ENCODE measurements at places on chromosomes 12 and 14.

GRCh38 chr12:100646896-100647295 lies 73.4 kb downstream of the GAS2L3 start:
- DNase-seq: no peak

DNA sequence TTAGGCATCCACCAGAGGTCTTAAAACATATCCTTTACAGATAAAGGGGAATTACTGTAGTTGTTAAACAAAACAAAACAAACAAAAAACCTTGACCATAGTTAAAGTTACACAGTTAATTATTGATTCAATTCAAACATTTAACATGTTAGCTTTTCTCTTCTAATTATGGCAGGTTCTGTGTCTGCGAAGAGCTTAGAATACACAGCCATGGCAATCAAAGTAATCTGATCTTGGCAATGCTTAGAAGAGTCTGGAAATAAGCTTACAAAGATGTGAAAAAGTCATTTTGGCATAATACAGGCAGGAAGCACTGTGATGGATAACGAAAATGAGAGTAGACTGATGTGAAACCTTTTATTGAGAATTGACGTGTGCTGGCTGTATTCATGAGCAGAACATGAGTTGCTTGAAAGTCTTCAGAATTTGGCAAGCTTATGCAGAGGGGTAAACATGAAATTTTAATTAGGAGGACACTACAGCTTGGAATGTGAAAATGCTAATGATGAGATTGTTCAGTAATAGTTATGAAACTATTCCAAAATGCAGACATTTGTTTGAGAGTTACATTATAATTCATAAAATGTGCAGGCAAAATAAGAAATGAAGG lies 629.6 kb downstream of the FSCB start:
- no peak for DNase-seq

DNA sequence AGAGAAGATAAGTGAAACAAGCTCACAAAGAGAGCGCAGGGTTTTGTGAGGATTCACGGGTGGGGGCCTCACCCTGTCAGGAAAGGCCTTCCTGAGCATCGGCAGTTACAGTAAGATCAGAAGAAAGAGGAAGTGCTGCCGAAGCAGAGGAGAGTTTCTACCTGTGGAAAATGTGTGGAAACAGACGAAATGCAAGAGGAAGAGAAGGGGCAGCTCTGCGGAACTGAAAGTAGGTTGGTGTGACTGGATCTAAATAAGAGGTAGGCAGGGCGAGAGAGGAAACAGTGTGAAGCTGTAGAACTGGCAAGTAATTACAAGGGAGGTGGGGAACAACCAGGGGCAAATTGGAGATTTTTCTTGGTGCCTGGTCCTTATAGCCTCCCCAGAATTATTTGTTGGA lies 2.6 kb downstream of the GPR68 start:
- DNase-seq: no peak

DNA sequence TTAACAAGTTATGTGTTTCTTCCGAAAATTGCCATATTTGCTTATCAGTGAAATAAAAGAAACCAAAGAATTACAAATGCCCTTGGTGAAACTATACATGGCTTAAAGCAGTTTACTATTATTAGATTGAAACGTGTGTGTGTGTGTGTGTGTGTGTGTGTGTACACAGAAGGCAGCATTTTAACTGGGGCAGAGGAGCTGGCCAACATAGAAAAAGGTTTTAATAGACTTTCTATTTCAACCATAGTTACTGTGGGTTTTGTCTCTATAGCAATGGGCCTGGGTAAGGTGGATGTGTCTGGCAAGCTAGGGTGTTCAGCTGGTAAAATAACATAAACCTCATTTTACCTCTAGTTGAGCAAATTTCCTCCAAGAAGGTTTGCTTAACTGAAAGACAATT lies 6.5 kb downstream of the PRICKLE1 start:
- no peak for DNase-seq

GRCh38 chr12:19483727-19484126 lies 44.4 kb downstream of the AEBP2 start:
- DNase-seq: no peak

DNA sequence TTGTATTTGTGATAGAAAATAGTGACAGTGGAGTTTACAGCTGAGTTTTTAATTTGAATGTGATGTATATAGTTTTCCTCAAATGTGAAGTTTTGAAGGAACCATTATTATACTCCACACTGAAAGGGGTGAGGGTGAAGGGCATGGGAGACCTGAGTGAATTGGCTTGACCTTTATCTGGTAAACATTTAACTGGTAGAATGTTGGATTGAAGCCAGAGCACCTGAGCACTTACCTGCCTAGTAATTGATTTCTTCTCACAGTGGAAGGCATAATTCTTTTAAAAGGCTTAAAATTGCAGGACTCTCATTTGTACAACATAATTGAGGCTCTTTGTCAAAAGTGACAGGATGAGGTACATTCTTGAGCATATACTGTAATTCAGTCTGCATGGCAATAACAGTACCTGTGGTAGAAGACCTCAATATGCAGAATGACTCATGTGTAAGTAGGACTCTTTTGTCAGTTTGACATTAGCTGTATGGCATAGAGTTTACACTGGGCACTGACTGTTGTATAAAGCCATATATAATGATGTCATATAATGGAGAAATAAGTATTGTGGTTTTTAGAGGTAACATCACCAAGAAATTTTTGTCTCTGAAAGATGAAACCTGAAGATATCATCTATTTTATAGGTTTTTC lies 309.6 kb downstream of the TMTC2 start:
- no peak for DNase-seq
